ENCODE measurements at places on chromosomes 7 and 10.

GRCh38 chr7:471866-472639 lies 47.6 kb downstream of the PDGFA start:
- peak; percentile 56 for DNase-seq

DNA sequence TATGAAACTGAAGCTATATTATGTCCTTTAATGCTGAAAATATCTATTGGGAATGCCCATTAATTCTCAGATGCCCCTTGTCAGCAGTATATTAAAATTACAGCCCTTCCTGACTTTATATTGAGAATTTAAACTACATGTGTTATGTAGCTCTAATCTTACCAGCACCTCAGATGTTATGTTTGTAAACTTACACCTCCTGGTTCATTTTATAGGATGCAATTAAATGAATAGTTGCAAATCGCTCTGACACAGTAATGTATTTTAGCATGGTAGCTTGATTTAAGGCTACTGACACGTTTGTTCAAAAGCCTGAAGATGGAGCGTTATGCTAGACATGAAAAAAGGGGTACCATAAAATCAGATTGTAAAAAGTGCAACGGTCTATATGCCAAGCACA lies 35.0 kb upstream of the MET start:
- no peak for DNase-seq

GRCh38 chr10:31918671-31919409 lies 9.8 kb downstream of the ARHGAP12 start:
- no peak for DNase-seq

DNA sequence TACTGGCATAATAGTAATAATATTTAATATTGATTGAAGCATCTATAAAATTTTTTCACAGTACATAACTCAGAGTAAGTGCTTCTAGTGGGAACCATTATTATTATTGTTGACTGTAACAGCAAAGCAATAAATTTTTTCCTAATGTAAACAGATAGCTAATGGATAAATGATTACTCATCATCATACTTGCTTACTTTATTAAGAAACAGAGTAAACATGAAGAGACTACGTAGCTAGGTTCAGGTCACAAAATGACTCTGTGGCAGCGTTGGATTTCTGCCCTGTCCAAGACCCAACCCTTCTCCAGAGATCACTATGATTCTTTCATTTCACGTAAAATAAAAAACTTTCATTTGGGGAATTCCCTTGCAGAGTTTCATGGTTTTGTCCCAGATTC lies 8.3 kb upstream of the ABCB5 start:
- no peak for DNase-seq

GRCh38 chr10:99427566-99428190 lies 2.7 kb downstream of the GOT1 start:
- no peak for DNase-seq

DNA sequence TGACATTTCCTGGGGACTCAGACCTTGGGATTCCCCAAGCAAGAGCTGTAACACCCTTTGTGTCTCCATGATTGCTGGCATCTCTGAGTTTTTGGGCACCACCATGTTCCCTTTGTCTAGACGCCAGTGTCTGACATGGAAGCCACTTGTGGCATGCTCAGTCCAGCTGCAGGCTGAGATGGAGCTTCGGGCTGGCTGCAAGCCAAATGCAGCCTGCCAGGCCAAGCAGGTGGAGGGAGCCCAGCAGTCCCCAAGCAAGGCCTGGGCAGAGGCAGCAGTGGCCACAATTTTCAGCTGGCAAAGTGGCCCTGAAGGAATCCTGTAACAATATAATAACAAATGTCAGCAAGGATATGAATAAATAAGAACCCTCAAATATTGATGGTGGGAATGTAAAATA lies 86.2 kb upstream of the ABCB5 start:
- DNase-seq, result no peak

GRCh38 chr7:101576998-101577397 lies 52.1 kb downstream of the MYL10 start:
- DNase-seq, result no peak

GRCh38 chr7:107039199-107039900 lies 5.2 kb upstream of the PRKAR2B start:
- no peak for DNase-seq

DNA sequence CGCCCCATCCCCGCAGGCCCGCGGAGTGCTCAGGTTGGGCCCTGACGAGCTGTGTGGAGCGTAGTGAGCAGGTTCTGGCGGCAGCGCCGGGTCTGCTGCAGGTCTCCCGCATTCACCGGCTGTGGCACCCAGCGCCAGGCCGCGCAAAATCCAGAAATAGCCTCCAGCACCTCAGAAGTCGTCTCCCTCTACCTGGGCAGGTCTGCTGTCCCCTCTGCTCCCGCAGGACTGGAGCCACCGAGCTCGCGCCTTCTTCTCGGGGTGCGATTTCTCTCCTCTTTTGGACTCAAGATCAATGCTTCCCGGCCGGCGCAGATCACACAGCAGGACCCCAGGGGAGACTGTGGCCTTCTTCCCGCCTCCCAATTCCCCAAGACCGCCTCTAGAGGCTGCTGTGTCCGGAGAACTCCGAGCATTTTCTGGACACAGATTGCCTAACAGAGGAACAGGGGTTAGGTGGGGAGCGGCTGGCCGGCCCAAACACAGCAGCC lies 8.4 kb downstream of the TLX1 start:
- DNase-seq, result no peak

- no peak for DNase-seq
These were observed 117.6 kb downstream of the TSPAN12 start for GRCh38 chr7:120740348-120740747.

DNA sequence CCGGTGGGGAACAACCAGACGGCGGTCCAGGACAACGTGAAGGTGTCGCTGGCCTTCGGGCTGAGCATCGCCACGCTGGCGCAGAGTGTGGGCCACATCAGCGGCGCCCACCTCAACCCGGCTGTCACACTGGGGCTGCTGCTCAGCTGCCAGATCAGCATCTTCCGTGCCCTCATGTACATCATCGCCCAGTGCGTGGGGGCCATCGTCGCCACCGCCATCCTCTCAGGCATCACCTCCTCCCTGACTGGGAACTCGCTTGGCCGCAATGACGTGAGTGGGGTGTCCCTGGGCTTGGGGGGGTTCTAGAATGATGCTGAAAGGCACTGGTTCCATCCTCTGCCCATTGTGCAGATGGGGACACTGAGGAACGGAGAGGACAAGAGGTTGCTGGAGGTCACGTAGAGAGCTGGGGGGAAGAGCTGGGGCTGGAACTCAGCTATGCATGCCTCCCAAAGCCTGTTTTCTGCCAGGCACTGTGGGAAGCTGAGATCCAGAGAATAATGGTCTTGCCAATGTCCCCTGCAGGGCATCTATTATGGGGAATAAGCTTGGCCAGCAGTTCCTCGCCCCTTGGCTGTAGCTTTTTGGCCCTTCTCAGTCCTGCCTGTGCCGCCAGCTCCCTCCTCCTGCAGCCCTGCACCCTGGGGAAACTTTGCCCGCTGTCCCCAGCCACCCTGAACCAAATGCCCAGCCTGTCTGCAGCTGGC lies 523 bp downstream of the AQP1 start:
- no peak for DNase-seq

- no peak for DNase-seq
These were observed 180.0 kb downstream of the GFRA1 start for GRCh38 chr10:116093031-116093430.

- DNase-seq, result no peak
These were observed 5.9 kb downstream of the PIK3CG start for GRCh38 chr7:106870983-106871410.

DNA sequence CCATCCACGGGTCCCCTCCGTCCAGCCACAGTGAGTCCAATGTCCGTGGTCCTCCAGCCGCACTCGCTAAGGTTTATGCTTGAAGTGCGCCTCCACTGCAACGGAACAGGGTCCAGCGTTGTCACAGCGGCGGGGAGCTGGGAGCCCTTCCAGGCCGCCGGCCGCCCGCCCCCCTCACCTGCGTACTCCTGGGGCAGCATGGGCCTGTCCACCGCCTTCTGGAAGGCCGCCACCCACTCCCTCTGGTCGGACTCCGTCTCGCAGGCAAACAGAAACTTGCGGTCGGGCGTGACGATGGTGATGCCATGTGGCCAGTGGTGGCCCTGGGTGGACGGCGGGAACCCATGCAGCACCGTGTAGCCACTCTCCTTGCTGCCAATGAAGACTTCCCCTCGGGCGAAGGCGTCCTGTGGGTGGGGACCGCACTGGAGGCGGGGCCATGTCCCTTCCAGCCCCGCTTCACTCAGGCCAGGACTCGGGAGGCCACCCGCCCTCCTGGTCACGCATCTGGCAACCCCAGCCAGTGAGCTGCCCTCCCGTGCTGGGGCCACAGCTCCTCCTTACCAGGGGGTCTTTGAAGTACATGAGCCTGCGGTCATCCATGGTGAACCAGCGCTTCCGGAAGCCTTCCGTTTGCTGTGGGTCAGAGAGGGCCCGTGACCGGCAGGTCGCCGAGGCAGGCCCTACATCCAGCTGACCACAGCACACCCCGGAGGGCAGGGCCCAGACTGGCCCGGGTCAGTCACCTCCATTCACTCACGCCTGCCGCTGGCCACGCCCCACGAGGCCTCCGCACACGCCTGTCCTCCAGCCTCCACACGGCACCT lies 22.7 kb downstream of the GET4 start:
- DNase-seq, result no peak

DNA sequence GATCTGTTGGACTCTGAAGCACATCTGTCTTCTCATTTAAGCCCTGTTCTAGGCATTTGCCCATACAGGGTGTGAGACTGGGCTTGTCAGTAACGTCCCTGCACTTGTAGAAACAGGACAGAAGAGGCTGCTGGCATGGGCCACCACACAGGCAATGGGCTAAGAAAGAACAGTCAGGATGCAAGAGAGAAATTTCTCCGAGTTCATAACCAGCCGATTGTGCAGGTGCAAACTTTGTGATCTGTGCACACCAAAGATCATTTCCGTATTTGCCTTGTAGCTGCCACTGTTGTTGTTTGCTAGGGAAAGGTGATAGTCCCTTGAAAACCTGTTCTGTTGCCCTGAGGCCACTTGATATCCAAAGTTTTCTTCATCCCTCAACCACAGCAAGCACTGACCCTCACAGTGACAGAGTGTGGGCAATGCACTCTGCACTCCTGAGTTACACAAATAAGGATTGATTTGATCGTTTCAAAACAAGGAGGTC lies 20.3 kb downstream of the KLF6 start:
- DNase-seq, result no peak

GRCh38 chr7:141333459-141333858 lies 217.8 kb upstream of the AGK start:
- no peak for DNase-seq

GRCh38 chr7:122902751-122903495 lies 16.7 kb upstream of the CADPS2 start:
- no peak for DNase-seq

DNA sequence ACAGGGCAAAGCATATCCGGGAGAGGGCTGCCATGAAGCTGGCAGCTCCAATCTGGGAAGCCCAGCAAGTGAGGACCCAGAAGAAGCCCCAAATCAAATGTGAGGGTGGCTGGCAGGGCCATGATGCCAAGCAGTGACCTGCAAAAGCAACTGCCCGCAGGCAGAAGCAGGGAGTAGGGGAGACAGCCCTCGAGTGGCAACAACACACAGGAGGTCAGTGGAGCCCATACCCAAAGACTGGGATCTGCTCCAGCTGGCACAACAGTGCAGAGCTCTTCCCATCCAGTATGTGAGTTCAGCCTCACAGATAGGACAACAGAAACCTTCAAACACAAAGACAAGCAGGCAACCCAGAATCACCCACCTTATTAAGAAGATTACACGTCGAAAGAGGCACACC lies 45.0 kb downstream of the GRID1 start:
- no peak for DNase-seq

DNA sequence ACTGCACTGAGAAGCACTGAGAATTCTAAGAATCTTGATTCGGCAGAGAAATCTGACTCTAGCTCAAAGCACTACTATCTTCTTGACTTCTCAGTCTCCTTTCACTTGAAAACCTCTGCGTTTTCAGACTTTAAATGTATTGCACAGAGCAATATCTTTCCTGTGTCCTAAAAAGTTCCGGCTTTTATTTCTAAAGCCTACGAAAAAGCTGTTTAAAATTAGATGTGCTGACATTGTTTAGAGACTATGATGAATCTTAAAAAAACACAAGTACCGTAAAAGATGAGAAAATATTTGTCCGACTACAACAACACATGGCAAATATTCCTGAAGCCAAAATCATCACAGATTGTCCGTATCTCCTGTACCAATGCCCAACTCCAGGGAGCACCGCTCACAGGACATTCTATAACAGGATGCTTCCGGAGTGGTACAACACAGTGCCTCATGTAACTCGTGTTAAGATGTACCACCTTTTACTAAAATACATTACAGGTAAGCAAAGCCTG lies 136.9 kb downstream of the CUBN start:
- no peak for DNase-seq

DNA sequence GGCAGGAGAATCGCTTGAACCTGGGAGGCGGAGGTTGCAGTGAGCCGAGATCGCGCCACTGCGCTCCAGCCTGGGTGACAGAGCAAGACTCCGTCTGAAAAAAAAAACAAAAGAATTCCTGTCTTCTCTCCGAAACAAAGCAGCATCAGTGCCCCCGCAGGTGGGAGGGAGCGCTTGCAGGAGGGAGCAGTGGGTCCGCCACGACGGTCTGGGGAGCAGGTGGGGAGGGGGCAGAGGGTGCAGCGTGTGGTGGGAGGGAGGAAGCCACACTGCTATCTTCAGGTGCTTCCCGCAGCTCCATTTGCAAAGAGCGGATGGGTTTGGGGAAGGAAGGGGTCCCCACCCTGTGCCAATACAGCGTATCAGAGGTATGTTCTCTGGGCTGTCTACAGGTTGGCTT lies 31.7 kb downstream of the LIMK1 start:
- DNase-seq, result no peak

DNA sequence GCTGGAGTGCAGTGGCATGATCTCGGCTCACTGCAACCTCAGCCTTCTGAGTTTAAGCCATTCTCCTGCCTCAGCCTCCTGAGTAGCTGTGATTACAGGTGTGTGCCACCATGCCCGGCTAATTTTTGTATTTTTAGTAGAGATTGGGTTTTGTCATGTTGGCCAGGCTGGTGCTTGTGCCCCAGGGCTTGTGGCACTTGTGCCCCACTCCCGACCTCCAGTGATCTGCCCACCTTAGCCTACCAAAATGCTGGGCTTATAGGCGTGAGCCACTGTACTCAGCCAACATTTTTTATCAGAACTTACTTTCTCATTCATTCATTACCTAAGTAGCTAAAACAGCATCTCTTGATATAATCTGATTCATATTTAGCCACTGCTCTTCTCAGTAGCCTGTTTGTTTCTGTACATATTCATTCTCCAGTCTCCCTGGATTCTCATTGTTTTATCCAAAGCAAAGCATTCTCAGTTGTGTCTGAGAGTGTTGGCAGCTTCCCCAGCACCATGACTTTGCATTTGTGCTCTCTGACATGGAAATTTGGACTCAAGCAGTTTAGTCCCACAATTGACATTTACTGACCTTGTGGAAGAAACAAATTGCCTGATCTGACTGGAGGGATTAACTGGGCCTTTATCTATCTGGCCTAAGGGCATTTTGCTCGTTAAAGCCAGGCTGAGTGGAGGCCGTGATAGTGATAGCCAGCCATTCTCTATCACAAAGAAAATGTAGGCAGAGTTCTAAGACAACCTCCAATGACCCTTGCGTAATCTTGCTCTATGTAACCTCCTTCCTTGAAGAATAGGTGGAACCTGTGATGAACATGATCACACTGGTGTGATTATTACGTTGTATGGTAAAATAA lies 44.9 kb downstream of the AKR1B15 start:
- DNase-seq, result peak; percentile 34

GRCh38 chr7:95843286-95843685 lies 70.9 kb downstream of the DYNC1I1 start:
- DNase-seq, result no peak

GRCh38 chr7:3893151-3893788 lies 592.2 kb downstream of the SDK1 start:
- DNase-seq, result no peak
